GM12864 (cell line): ENCODE measurements at places on chromosomes 3 and 15.

- DNase-seq: no peak
Observed at GRCh38 chr3:139327861-139328260, 16.0 kb upstream of the MRPS22 start.

- no peak for DNase-seq
Observed at GRCh38 chr3:158134363-158134762, 24.5 kb downstream of the RSRC1 start.

- no peak for DNase-seq
Observed at GRCh38 chr15:32701863-32702262, 15.9 kb upstream of the GREM1 start.

DNA sequence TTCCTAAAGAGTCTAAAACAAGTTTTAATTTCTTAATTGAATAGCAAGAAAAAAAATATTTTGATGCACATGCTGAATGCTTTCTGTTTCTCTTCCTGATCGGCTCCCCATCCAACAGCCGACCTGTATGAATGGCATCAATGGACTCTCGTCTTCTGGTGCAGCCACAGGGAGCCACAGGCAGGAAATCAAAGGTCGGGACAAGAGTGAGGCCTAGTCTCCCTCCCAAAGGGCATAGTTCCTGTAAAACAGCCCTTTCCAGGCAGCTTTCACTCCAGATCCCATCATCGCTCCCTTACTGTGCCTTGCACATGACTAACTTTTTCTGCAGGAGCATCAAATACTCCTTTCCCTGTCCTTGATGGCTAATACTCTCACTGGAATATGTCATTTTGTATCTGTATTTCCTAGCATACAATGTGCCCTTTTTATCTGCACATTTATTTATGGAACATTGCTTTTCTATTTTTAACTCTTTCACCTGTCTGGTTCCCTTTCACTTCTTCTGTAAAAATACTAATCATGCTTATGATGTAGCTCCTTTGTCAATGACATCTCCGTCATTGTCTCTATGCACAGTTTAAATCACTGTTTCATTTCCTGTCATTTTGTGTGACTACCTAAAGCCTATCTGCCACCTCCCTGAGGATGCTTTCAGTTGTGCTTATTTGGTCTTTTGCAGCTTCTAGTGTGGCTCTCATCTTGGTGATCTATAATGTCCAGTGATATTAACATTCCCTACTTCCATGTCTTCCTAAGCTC is 326.2 kb downstream of the CTNNB1 start:
- no peak for DNase-seq

DNA sequence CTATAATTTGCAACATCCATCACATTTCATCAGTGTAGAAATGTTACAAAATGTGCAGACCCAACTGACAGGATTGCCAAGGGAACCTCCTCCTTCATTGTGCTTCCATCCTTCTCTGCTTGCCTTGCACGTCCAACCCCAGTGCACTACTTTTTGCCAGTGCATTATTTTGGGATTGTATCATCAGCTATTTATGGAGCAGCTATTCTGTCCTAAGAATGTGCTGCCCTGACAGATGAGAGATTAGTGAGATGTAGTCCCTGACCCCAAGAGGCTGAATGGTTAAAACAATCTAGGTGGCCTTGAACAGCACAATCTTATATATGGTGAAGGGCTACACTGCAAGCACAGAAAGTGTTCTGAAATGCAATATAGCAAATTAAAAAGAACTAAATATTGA is 935.8 kb downstream of the IGSF11 start:
- no peak for DNase-seq

DNA sequence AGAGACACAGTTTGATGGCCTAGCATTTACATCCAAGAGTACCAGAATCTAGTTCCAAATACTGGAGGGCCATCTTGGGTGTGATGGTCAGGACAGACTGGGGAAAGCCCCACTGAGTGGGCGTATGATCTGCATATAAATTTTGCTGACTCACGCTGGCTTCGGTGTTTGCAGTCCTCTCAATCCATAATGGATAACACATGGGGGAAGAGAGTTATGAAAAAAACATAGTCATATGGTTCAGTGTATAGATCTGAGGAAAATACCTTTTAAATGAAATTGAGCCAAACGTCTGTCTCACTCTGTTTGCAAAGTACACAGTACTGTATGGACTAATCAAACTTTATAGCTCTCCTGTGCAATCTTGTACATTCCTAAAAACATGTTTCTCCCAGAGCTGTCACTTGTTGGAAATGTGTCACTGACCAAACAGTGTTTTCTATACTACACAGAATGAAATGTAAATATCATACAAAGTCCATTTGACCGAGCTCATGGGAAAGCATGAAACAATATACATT is 125.3 kb upstream of the THBS1 start:
- no peak for DNase-seq

DNA sequence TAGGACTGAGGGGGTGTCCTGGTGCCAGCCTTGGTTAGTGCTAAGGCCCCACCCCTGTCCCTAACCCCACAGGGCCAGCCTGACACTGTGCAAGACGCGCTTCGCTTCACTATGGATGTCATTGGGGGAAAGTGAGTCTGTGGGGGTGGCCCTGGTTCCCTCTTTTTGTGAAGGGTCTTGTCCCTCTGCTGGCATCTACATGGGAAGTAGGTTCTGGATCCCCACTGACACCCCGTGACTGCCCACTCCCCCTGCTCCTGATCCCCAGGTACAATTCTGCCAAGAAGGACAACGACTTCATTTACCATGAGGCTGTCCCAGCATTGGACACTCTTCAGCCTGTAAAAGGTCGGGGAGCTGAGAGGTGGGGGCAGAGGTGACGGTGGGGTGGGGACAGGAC is 26.4 kb downstream of the PTPN23 start:
- DNase-seq: no peak

DNA sequence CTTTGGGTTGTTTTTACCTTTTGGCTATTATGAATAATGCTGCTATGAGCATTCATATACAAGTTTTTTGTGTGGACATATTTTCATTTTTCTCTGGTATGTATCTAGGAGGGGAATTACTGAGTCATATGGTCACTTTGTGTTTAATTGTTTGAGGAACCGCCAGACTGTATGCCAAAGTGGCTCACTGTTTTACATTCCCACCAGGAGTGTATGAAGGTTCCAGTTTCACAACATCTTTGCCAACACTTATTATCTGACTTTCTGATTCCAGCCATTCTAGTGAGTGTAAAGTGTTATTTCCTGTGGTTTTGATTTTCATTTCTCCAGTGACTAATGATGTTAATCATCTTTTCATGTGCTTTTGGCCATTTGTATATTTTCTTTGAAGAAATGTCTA is 51.8 kb downstream of the CMTM7 start:
- no peak for DNase-seq

- DNase-seq: no peak
Observed at GRCh38 chr3:157906627-157907026, 199.6 kb downstream of the SHOX2 start.

GRCh38 chr3:106268696-106269095 is 399.9 kb upstream of the CBLB start:
- no peak for DNase-seq

DNA sequence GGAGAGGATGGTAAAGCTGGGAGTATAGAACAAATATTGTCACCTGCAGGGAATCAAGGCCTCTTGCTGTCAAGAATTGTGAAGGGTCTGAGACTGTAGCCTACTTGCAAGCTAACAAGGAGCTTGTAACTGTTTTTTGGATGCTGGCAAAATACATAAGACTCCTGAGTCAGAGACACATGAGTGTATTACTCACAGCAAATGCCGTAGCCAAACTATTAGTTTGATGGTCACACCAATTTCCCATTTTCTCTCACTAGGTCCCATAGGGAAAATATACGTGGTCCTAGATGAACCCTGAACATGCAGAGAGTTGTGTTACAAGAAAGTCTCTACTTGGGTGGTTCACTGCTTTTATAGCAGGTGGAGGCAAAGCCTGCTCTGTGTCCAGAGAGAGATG is 44.7 kb upstream of the LIPC start:
- DNase-seq: no peak

GRCh38 chr15:99070208-99070607 is 34.7 kb upstream of the SYNM start:
- no peak for DNase-seq

GRCh38 chr3:31550452-31551251 is 17.9 kb downstream of the STT3B start:
- DNase-seq: no peak

DNA sequence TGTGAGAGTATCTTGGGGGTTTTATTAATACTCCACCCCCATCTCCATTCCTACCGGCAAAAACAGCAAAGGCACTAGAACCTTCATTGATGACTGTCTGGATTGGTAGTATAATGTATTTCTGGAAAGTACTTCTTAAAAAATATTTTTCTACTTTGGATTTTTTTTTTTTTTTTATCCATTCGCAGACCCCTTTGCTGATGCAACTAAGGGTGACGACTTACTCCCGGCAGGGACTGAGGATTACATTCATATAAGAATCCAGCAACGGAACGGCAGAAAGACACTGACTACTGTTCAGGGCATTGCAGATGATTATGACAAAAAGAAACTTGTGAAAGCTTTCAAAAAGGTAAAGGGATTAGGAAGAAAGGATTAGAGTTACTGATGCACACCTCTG is 1.2 kb downstream of the EIF1B start:
- DNase-seq: no peak

- no peak for DNase-seq
Observed at GRCh38 chr3:72720566-72720965, 127.7 kb downstream of the SHQ1 start.

DNA sequence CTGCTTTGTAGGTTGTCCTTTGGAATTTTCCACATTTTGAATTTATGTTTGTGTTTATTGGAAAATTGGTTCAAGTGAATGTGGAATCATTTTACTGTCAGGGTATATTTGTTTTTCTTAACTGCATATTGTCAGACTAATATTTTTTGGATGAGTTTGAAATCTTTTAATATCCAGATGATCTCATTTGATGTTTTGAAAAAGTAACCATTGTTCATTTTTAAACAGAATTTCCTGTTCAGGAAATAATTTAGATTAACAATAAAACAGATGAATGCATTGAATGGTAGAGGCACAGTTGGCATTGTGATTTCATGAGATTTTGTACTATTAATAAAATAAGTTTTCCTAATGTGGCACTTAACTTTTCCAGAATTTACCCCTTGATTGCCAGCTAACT is 15.5 kb downstream of the TRAK1 start:
- DNase-seq: no peak

GRCh38 chr15:60945196-60945595 is 283.9 kb downstream of the RORA start:
- DNase-seq: no peak

DNA sequence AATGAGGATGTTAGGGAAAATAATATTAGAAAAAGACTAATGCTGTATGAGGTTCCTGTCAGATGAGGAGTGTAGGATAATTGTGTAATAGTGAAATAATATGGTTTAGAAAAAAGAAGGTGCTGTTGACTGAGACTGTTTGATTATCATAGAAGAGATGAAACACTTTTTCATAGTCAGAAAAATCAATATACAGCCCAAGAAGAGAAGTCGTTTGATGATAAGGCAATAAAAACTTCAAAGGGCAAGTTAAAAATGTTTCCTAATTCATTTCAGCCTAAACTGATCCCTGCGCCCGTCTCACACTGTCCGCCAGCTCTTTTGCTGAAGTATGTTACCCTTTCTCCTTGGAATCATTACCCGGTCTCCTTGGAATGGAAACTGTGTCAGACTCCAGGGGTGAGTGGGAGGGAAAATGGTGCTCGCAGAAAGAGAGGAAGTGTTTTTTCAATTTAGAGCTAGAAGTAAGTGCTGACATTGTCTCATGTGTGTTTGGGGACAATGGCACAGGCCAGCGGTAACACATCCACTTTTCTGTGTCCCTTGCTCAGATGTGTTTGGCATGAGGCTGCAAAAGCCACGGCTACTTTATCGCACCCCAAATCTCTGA is 23.6 kb downstream of the DUT start:
- DNase-seq: no peak

DNA sequence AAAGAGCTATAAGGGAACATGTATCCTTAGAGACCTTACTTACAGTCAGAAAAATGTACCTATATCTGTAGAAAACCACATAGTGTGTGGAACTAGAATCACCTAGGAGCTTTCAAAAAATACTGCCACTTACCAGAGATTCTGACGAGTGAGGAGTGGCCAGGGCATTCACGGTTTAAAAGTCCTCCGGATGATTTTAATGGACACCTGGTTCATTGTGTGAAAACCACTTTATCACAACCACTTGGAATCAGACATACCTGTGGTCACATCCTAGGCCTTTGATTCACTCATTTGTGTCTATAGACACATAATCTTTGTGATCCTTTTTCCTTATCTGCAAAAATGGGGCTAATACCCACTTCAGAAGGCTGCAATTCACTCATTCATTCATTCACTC is 159.8 kb downstream of the MBNL1 start:
- no peak for DNase-seq
